Pericardium fibroblast (primary cell): ENCODE measurements at places on chromosomes 11 and 22. TPM values are rescaled to one million over a fixed set of nuclear protein-coding genes. Genes with fewer than 3 reads are reported as not detected.

CTSF gene
- total RNA-seq: 70.1 and 83.0 TPM in 2 replicates

ST14 gene
- not detected in 2 replicates for total RNA-seq

ADM2 gene
- 14.5 and 35.9 TPM in 2 replicates for total RNA-seq

OR2AG2 gene
- total RNA-seq: not detected in 2 replicates

SERHL2 gene
- total RNA-seq: 1.9 and 11.5 TPM in 2 replicates

DDI1 gene
- total RNA-seq: not detected in 2 replicates

ADAMTS15 gene
- total RNA-seq: 51.1 and 79.0 TPM in 2 replicates

UBQLNL gene
- total RNA-seq: not detected in 2 replicates

FREY1 gene
- total RNA-seq: 0.23 TPM in 1 of 2 replicates, not detected in the other

GPR83 gene
- total RNA-seq: not detected in 2 replicates

BRD1 gene
- 16.7 and 27.4 TPM in 2 replicates for total RNA-seq

ACRV1 gene
- not detected in 2 replicates for total RNA-seq

APOA5 gene
- not detected in 2 replicates for total RNA-seq

CTNND1 gene
- 44.4 and 72.5 TPM in 2 replicates for total RNA-seq

C22orf31 gene
- total RNA-seq: not detected in 2 replicates

OR5I1 gene
- total RNA-seq: not detected in 2 replicates

RAB38 gene
- total RNA-seq: 0.12 and 3.8 TPM in 2 replicates

NCR3LG1 gene
- 7.7 and 9.3 TPM in 2 replicates for total RNA-seq

EIF1AD gene
- 16.4 and 21.5 TPM in 2 replicates for total RNA-seq

FOLR2 gene
- not detected in 2 replicates for total RNA-seq

NAALADL1 gene
- total RNA-seq: 17.2 and 38.7 TPM in 2 replicates

ARRB1 gene
- total RNA-seq: 13.4 and 19.6 TPM in 2 replicates

MS4A6E gene
- total RNA-seq: not detected in 2 replicates

IL10RA gene
- not detected in 2 replicates for total RNA-seq

RAB3IL1 gene
- 28.1 and 28.5 TPM in 2 replicates for total RNA-seq

RBMXL2 gene
- not detected in 2 replicates for total RNA-seq

OR2D2 gene
- 3.1 TPM in 1 of 2 replicates, not detected in the other for total RNA-seq

TBC1D10A gene
- 10.9 and 27.8 TPM in 2 replicates for total RNA-seq

ST3GAL4 gene
- total RNA-seq: 30.9 and 63.0 TPM in 2 replicates

CRYBB1 gene
- total RNA-seq: not detected in 2 replicates

SLC22A12 gene
- not detected in 2 replicates for total RNA-seq

MUC6 gene
- not detected in 2 replicates for total RNA-seq

NEFH gene
- 0.85 and 1.3 TPM in 2 replicates for total RNA-seq

AMOTL1 gene
- total RNA-seq: 17.8 and 25.3 TPM in 2 replicates

OR51B2 gene
- total RNA-seq: not detected in 2 replicates

CD248 gene
- 500 and 529 TPM in 2 replicates for total RNA-seq

ARFIP2 gene
- total RNA-seq: 35.7 and 56.1 TPM in 2 replicates
